ENCODE measurements at places on chromosomes 5 and 9.

DNA sequence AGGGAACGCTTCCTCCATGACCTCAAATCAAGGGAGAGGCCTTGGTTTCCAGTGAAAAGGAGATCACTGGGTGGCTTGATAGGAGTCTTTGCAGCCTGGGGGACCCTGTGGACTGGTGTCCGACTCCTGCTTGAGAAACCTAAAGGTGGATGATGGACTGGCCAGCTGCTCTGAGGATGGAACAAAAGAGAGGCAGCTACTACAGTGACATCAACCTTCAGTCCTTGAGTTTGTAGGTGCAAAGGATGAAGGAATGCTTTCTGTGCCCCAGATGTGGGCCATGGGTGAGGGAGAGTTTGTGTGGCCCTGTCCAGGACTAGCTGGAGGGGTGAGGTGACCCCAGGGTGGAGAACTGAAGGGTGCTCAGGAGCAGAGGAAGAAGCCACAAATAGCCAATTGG, 114.4 kb upstream of the TBC1D2 start:
- no peak for DNase-seq

- no peak for DNase-seq
These were observed 68.1 kb downstream of the ARHGEF28 start for GRCh38 chr5:73694089-73694488.

- DNase-seq, result peak; percentile 40
These were observed at the start of gene GAPVD1 for GRCh38 chr9:125261501-125262293. GAPVD1 (plus strand) TSS chr9:125261826; CDS start chr9:125298922, 37,096 bp downstream.

GRCh38 chr5:81391-82021, 10.5 kb upstream of the PLEKHG4B start:
- no peak for DNase-seq

DNA sequence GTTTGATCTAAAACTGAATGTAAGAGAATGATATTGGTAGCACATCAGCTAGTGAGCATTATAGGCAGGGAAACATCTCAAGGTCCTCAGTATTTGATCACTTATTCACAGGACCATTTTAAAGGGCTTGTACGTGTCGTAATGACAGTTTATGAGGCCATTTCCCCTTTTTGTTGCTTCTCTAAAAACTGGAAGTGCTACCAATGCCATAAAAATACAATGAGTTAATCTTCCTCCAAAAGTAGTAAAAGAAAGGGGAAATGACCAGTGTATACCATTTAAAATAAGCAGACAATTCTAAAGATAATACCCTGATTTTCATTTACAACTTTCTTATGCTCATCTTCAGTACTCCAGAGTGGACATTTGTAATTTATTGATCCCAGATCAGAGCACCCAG, 285.8 kb upstream of the PCSK5 start:
- DNase-seq, result no peak
